Activated naive CD4-positive, alpha-beta T cell treated with anti-CD3 and anti-CD28 coated beads, Interleukin-2, amount 50 U/mL, for 16 hours (primary cell): ENCODE measurements at places on chromosomes 7 and 10.

DNA sequence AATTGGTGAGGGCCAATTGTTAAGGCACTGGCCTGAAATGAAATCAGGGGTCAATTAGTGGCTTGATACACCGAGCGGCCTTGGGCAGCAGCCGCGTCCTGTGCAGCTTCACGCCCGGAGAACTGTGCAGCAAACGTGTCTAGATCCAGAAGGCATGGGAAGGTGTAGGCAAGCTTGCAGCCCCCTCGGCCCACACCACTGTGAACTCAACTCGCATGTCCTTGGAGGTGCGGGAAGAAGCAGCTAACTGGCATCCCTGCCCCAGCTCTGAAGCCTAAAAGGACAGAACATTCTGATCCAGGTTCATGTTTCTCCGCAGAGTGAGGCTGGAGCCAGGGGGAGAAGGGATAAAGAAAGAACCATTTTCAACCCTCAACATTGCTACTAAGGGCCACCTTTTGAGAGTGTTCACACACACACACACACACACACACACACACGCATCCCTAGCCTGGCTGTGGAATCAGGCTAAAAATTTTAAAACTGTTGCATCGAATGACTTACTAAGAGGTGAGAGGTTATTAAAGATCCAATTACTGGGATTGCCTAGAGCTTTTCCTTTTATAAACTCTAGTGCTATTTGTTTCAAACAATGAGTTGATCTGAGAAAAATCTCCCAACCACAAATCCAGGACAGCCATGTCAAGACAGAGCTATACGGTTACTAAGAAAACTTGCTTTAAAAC, 104.0 kb downstream of the PARP12 start:
- DNase-seq, result no peak

DNA sequence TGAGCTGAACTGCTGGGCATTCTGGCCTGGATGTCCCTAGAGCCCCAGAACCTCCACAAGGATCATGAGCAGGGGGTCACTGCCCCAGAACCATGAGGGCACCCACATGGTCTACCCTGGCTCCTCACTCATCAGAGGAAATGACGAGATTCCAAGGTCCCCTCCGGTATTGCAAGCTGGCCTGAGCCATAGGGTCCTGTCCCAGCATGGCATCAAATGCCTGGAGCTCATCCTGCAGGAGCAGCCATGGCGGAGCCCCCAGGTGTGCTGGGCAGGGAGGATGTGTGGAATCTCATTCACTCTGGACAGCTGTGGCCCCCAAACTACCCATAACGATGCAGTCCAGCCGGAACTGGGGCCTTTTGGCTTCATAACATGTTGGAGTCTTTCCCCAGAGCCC, 66.6 kb upstream of the ANTXRL start:
- DNase-seq, result no peak

- no peak for DNase-seq
Measured at GRCh38 chr10:16960551-16960950, 143.3 kb upstream of the RSU1 start.

GRCh38 chr7:76426246-76426645, 1.5 kb downstream of the ZP3 start:
- no peak for DNase-seq

DNA sequence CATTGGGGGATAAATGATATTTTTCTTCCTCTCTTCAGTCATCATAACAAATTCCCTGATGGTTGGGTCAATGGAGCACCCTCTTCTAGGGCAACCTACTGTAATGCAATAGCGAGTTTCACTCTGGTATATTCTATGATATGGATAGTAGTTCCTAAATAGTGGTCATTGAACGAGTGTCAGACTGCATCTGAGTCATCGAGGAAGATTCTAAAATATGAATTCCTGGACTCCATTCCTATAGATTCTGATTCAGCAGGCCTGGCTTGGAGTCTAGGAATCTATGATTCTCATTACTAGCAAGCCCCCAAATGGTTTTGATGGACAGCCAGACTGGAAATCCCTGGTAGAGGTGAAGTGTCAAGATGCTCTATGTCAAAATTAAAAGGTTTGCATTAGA, 254.5 kb downstream of the BUB3 start:
- no peak for DNase-seq

DNA sequence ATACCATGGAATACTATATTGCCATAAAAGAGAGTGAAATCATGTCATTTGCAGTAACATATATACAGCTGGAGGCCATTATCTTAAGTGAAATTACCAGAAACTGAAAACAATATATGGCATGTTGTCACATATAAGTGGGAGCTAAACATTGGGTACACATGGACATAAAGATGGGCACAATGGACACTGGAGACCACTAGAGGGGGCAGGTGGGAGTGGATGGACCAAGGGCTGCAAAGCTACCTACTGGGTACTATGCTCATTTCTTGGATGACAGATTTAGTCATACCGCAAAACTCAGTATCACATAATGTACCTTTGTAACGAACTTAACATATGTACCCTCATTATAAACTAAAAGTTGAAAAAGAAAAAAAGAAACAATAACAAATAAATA, 1167.6 kb downstream of the NXPH1 start:
- no peak for DNase-seq

- no peak for DNase-seq
Measured at GRCh38 chr10:25843551-25844170, 90.4 kb upstream of the MYO3A start.

GRCh38 chr7:15686957-15687545, 568 bp upstream of the MEOX2 start:
- no peak for DNase-seq

- DNase-seq, result no peak
Measured at GRCh38 chr7:98472521-98472954, 71.6 kb upstream of the BAIAP2L1 start.

DNA sequence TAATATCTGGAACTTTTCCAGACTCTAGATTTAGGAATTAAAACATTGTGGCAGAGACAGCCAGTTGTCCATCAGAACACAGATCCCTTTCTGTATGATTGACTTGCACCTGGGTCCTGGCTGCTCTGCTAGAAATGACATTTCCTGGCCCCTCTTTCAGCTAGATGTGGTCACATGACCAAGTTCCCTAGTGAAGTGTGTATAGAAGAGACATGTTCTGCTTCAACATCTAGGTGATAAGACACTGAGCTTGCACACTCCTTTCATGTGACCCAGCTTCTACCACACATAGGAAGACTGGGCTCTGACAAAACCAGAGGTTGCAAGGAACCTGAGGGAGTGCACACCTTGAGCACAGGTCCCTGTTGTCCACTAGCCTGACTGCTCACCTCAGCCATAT, 22.8 kb upstream of the DYNC1I1 start:
- DNase-seq, result no peak

- DNase-seq, result peak; percentile 70
Measured at GRCh38 chr10:17026686-17027485, 102.7 kb downstream of the CUBN start.

GRCh38 chr7:28703037-28703765, 254.9 kb downstream of the TRIL start:
- DNase-seq, result no peak

GRCh38 chr10:11949152-11949551, 93.5 kb downstream of the UPF2 start:
- no peak for DNase-seq

DNA sequence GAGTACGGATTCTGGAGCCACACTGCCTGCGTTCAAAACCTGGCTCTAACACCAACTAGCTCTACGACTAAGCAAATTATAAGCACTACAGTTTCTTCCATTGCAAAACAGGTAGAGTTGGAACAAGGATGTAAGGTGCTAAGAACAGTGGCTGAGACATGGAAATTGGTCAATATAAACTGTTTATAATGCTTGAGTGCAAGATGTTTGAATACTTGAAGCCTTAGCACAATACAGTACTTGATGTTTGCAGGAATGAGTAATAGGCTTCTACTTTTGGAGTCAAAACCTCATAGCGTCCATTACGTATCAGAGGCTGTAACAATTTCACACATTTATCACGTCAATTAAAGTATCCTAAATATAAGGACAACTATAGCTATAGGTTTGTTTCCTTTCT, 6.9 kb downstream of the NT5C2 start:
- no peak for DNase-seq

DNA sequence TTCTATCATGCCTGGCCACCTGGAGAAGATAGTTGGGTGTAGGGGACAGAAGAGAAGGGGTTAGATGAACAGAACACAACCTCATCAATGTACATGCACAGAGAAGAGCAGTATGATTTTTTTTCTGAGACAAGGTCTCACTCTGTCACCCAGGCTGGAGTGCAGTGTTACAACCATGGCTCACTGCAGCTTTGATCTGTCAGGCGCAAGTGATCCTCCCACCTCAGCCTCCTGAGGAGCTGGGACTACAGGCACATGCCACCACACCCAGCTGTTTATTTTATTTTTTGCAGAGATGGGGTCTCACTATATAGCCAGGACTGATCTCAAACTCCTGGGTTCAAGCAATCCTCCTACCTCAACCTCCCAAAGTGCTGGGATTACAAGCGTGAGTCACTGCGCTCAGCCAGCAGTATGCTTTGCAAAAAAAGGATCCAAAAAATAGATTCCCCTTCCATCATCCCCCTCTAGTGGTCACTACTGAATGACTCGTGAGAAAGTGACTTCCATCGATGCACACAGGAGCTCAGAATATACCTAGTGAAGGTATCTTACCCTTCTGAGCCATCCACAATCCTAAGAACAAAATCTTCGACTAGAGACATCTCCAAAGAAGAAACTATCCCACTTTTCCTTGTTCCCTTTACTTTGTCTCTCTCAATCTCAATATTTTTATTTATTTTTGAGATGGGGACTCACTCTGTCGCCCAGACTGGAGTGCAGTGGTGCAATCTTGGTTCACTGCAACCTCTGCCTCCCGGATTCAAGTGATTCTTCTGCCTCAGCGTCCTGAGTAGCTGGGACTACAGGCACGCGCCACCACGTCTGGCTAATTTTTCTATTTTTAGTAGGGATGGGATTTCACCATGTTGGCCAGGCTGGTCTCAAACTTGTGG, 21.0 kb downstream of the ZCWPW1 start:
- peak; percentile 30 for DNase-seq

DNA sequence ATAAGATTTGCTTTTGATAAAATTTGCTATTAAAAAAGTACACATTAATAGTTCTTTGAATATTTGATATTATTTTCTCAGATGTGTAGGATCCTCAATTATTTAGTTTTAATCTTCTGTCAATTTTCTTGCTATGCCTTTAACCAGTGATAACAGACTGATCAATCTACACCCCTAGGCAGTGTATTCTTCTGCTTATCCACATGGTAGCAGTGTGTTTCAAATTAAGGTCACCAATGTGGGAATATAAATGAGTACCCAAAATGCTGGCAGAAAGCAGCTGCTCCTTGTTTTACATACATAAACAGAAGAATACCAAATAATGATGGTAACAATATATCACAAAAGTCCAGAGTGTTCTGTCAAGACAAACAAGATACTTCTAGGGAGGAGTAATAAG, 87.0 kb downstream of the SKAP2 start:
- no peak for DNase-seq

GRCh38 chr10:128686630-128687278, 560.5 kb upstream of the MKI67 start:
- no peak for DNase-seq

- DNase-seq, result no peak
Measured at GRCh38 chr7:143375298-143376034, 5.7 kb upstream of the ZYX start.

DNA sequence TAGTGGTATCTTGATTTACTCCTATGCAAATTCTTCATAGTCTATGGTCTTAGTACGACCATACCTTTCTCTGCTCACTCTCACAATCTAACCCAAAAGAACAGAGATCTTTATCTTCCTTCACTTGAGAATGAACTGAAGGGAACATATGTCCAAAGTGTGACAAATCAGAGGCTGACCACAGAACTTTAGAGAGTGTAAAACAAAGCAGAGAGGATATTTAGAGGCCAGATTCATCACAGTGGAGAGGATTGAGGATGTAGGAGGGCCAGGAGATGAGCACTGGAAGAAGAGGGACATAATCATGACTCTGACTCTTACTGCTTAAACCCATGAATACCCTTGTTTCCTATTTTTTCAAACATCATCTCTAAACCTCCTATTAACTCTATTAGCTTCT, 935.3 kb upstream of the PHF14 start:
- no peak for DNase-seq

DNA sequence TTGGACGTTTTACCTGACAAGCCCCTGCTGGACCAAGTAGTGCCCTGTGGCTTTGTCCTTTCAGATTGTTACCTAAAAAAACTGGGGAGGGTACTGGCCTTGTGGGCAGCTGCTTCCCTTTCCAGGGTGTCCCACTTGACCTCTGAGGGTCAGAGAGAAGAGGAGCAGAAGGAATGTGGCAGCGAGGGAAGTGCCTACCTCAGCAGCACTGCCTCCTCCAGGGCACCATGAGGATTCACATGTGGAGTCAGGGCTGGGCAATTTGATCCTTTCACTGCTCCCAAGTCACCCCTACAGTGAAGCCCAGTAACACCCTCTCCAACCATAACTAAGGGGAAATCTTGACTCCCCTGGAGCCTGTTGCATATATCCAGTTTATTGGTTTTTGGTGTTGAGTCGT, 64.6 kb downstream of the ITGB1 start:
- no peak for DNase-seq

DNA sequence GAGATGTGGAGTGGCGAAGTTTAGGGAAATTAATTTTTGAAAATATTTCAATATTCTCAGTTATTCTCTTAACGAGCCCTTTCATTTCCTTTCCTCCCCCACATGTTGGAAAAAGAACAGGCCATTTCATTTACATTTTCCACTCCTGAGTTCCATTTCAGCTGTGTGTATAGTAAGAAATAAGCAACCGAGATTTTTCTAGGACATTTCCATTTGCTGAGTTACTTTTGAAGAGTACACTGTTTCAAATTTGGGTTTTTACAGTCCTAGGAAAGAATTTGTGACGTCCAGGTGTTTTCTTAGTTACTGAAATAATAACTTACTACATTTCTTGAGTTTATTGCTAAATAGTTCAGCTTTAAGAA, 1.2 kb downstream of the SEPTIN7 start:
- DNase-seq, result no peak

DNA sequence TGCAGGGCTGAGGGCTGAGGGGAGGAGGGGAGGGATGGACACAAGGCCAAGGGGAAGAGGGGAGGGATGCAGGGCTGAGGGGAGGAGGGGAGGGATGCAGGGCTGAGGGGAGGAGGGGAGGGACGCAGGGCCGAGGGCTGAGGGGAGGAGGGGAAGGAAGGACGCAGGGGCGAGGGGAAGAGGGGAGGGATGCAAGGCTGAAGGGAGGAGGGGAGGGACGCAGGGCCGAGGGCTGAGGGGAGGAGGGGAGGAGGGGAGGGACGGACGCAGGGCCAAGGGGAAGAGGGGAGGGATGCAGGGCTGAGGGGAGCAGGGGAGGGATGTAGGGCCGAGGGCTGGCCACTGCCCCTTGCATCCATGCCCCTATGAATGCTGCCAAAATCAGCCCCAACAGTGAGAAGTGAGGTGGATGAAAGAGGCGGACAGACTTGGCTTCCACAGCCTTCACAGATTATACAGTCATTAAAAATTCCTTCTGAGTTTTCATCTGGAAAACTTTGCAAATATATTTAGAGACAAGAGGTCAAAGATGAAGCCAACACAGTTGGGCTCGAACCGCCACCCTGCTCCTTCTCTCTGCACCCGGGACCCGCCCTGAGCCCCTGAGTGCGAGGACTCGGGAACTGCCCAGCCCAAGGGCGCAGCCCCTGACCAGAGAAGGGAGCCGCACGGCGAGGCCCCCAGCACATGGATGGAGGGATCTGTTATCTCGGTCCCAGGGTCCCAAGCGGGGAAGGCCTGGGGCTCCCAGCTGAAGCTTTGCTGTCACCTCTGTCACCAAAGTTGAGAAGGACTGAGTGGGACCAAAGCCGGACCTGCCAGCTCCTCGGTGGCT, 65.8 kb downstream of the DIP2C start:
- DNase-seq, result no peak

- DNase-seq, result no peak
Measured at GRCh38 chr7:75878312-75878768, 494 bp upstream of the RHBDD2 start.
